T-cell (primary cell): ENCODE measurements at places on chromosomes 6 and 20.

- DNase-seq: no peak
Measured at GRCh38 chr6:12403947-12404647, 113.9 kb downstream of the EDN1 start.

DNA sequence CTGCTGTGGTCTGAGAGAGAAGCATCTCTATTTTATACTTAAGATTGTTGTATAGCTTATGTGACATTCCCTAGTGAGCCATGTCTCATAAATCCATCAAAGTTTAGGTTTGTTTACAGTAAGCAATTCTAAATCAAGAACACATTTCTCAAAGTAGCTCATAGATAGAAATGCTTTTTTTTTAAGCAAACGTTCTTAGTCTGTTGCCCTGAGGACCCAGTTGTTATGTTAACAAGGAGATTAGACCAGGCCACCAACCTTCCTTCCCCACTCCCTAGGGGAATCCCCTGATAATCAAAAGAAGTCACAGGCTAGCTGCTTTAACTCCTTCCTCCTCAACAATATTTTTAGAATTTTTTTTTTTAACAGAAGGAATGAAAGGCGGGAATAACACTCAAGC is 169.0 kb downstream of the FUT9 start:
- no peak for DNase-seq

DNA sequence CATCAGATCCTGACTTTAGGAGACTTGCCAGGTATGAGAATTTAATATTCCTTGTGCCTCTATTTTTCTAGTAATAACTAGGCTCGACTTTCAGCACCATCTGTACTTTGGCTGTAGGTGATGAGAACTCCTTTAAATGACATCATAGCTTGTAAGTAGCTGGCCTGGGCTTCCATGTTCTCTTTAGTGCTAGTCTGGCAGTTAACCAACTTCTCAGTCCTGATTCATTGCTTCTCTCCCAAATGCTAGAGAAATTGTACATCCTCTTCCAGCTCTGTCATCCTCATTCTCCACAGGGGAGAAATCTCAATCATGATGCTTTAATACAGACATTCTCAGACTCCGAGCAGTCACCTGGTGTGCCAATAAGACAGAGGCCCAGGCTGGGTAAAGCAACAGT is 143.5 kb upstream of the MOCS1 start:
- DNase-seq: no peak

- no peak for DNase-seq
Measured at GRCh38 chr6:97842521-97842920, 559.5 kb upstream of the MMS22L start.

GRCh38 chr20:46122516-46123481 is 4.7 kb downstream of the CD40 start:
- DNase-seq: no peak

GRCh38 chr6:119317007-119317406 is 32.6 kb downstream of the MAN1A1 start:
- DNase-seq: no peak

GRCh38 chr6:117494283-117494682 is 11.8 kb downstream of the DCBLD1 start:
- DNase-seq: no peak

DNA sequence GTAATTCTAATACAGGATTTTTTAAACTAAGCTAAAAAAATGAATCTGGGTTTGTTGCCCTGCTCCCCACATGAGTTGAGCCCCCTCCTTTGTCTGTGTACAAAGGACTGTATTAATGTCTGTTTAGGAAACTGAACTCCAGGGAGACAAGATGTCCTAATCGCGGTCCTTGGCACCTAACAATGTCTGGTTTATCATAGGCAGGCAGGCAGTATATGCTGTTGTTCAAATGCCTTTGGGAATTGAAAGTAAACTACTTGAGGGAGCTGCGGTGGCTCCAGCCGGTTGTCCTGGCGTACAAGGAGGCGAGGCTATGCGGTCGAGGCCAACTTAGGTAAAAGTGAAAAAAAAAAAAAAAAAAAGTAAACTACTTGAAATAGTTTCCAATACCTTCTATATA is 98.5 kb downstream of the TULP4 start:
- DNase-seq: no peak

GRCh38 chr6:76876922-76877553 is 586.3 kb downstream of the HTR1B start:
- DNase-seq: no peak

DNA sequence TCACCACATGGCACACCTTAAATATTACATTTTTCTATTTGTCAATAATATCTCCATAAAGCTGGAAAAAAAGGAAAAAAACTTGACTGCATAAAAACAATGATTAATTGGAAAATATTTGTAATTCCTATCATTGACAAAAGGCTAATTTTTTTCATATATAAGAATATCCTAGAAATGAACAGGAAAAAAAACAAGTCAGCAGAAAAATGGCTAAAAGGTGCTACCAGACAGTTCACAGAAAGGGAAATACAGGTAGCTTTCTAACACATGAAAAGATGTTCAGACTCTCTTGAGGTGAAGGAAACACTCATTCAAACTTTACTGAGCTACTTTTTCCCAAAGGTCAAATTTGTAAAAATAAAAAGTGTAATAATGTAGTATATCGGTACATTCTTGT is 104.1 kb upstream of the SCAF8 start:
- no peak for DNase-seq

DNA sequence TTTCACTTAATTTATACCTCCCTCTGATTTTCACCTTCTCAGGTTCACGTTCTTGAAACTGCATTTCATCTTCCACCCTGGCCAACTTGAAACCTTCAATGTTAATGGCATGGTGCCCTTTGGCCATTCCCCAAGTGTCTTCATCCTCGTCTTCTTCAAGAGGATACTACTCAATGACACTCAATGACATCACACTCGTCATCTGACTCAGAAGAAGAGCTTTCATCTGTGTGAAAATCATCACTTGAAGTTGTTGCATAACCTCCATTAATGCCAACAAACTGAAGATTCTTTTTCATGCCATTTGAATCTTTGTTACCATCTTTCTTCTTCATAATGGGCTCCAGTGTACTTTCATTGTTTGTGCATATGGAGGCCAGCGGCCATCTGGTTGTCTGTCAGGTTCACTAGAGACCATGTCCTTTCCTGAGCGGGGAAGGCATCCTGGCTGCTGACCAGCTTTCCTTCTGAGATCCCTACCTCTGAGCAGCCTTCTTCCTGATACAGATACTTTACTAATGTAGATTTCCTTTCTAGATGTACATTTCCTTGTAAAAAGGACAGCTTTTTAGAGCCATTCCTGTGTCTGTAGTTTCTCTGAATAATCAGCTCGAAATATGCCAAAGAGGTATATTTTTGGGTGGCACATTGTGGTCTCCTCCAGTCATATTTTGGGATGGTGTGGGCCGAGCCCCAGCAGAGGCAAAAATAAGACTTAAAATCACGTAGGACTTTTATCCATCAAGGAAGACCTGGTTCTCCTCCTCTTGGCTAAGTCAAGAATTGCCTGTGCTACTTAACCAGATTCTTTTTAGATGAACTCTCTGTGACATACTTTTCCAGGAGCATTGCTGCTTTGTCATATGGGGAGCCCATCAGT is 21.3 kb downstream of the TRMT6 start:
- no peak for DNase-seq

DNA sequence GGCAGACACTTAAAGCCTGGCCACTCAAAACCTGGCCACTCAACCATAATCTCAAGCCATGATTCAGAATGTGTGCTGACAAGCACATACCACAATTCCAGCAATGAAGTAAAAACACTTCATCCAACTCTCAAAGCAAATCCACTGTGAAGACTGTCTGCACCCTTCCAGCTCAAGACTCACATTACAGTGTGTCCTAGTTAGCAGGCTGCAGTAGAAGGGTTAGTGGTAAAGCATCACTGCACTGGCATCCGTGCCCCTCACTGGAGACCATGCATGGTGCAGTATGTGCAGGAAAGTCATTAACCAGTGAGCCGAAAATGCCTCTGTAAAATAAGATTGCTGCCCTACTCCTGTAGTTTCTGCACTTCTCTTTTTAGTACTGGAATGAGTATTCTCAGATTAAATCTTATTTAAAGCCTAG is 43.4 kb downstream of the SLC23A2 start:
- DNase-seq: no peak

DNA sequence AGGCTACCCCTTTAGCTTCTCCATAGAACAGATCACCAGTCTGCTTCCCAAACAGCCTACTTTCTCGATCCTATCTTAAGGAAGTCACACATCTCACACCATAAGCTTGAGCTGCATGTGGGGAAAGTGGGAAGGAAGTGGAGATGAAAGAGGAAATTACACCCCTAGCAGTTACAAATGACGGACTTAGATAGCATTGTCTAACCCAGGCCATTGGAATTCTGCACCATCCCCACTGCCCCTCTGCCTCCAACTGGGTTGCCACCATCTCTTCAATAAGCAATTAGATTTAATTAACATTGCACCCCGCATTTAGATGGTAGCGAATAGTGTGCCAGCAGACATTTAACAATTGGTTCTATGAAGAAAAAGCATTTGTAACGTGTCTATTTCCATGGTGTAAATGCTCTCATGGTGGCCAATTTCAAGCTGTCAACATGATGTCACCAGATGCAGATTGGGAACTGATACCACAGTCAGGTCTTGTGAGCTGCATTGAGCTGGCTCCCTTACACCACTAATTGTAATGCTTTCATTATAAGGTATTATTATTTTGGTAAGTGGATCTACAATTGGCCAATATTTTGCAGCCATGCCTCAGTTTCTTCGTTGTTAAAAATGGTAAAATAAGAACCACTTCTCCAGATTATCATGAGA is 124.7 kb downstream of the CD24 start:
- no peak for DNase-seq

GRCh38 chr6:31697555-31697954 is 5.6 kb downstream of the ABHD16A start:
- no peak for DNase-seq

DNA sequence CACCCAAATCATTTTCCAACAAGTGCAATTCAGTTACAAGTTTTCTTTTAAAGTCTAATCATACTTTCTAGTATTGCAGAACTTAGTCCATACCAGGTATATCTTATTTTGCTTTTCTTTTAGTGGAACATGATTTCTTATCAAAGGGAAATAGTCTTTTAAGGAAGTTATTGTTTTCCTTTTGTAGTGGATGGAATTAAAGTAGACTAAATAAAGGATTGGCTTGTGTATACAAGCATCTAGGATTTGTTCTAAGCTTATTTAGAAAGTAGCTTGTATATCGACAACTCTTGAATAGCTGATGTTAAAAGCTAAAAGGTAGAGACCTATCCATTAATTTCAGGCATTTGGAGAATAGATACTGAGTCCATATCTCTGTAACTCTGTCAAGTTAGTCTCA is 14.8 kb downstream of the DCBLD1 start:
- DNase-seq: no peak

- peak; percentile 67 for DNase-seq
Measured at GRCh38 chr6:108541843-108542759, 18.6 kb upstream of the FOXO3 start.

- no peak for DNase-seq
Measured at GRCh38 chr20:23244156-23244915, 106.3 kb upstream of the NXT1 start.

DNA sequence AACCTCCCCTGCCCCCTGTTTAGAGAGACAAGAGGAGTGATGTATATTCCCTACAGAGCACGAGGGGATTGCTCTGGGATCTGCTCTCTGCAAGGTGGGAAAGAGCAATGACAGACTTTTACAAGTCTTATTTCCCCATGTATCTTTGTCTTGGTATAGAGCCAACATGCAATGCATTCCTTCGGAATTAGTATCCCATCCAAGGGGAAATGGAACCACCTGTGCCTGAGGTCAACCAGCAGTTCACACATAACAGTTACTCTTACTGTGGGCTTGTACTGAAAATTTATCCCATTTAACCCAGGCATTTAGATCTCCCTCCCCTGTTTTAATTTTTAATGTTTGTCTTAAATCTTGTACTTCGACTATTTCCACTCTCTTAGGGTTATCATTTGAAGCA is 250.4 kb downstream of the C6orf118 start:
- no peak for DNase-seq

DNA sequence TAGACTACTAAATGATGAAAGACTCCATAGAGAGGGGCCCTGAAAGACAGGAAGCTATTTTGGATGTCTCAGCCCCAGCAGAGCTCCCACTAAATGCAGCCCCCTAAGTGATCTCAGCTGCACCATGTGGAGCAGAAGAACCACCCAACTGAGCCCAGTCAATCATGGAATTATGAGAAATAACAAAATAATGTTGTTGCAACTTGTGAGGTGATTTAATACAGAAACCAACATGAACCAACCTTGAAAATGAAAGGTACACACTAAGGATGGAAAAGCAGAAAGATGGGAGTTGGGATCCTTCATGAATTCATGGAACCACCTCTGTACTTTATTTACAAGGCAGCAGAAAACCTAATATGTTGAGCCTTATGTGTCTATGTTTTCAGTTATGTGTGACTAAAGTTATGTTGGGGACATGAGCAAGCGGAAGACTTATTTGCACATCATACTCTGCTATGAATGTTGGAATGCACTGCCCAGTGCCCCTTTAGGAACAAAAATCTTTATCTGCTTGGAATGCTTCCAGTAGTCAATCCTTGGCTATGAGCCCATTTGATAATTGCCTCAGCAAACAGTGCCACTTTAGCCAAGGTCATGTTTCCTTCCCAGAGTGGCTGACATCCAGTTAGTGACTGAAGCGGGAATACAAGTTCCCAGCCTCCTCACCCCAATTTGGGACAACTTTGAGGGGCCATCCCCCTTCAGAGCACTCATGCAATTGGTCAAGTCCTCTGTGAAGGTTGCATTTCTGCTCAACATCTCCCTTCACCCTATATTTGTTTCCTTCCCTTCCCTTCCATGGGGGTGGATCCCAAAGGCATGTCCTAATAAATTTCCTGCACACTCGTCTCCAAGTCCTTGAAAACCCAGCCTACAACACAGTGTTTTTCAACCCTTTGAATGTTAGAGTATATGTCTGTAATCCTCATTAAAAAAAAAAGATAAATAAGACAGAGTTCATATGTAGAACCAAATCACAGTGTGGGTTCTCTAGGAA is 18.4 kb downstream of the TP53RK start:
- DNase-seq: no peak
